ENCODE measurements at places on chromosomes 5 and 9.

DNA sequence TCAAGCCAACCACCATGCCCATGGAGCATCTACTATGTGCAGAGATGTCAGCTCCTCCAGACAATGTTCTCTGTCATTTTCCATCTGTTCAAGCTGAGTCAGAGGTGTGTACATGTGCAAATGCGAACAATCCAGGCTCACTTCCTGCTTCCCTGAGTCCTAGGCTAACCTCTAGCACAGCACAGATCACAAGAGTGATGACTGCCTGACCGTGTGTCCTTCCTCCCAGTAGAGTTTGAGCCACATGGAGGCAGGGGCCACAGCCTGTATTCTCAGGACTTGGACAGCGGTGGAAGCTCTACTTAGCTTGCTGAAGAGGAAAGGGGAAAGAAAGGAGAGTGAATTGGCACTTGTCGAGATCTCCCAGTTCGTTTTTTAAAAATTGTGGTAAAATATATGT lies 87.2 kb downstream of the KCNIP1 start:
- DNase-seq: no peak

DNA sequence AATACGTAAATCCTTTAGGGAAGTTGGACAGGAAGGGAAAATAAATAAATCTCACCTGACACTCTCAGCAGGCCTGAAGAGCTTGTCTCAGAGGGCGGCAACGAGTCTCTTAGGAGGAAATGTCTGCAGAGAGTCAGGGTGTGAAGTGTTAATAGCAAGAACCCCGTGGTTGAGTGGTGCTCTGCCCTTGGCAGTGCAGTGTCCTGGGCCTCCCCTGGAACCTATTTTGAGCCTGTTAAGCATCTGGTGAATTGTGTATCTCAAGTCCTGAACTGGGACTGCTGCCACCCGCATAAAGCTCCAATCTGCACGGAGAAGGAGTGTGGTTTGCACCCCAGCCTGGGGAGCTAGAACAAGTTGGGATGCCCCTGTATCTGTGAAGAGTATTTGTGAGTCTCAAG lies 211.8 kb downstream of the GOLPH3 start:
- no peak for DNase-seq

DNA sequence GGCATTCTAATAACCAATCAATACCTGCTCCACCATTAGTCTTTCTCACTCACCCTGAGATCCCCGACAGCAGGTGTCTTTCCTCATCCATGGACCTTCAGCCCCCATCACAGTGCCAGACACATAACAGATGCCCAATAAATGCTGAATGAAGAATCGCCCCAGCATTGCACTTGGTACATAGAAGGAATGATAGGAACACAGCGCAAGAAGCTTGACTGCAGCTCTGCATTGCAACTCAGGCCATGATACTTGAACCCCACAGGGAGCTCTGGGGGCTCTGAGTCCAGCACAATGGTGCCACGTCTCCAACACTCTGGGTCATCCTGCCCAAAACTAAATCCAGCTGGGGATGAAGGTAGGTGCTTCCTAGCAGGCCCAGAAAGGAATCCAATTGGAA lies 355.0 kb upstream of the SLC30A5 start:
- DNase-seq: no peak

DNA sequence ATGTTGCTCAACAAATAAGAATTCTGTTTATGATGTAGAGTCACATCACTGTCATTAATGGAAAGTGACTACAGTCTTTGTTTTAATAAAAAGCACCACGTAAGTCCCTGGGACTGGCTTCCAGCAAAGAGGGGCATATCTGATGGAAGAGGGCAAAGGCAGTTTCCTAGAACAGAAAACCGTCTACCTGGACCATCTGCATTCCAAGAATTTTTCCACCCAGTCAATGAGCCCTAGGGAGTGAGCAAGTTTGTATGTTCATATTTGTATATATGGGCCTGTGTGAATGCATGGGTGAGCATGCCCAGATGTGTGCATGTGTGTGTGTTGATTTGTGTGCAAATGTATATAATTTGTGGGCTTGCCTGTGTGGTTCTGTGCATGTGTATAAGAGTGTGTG lies 156.8 kb upstream of the SEMA6A start:
- no peak for DNase-seq

GRCh38 chr5:171426266-171426665 lies 6.8 kb downstream of the FGF18 start:
- DNase-seq: no peak

- no peak for DNase-seq
Measured at GRCh38 chr9:92980085-92980745, 32.9 kb downstream of the FGD3 start.

DNA sequence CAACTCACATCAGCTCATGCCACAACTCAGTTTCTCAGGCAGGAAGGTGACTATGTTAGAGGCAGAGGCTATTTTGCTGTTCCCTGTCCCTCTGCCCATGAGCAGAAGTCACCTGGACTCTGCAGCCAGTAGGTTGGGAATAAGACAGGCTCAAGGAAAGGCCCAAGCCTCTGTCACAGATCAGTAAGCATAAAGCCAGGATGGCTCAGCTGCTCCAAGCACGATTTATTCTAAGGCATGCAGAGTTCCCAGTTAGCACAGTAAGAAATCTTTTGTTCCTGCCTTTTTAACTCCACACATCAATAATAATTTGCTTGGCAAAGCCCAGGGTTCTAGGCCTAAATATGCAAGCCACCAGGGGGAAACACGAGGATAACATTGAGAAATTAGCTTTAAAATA lies 249.0 kb upstream of the ADRA1B start:
- DNase-seq: no peak

DNA sequence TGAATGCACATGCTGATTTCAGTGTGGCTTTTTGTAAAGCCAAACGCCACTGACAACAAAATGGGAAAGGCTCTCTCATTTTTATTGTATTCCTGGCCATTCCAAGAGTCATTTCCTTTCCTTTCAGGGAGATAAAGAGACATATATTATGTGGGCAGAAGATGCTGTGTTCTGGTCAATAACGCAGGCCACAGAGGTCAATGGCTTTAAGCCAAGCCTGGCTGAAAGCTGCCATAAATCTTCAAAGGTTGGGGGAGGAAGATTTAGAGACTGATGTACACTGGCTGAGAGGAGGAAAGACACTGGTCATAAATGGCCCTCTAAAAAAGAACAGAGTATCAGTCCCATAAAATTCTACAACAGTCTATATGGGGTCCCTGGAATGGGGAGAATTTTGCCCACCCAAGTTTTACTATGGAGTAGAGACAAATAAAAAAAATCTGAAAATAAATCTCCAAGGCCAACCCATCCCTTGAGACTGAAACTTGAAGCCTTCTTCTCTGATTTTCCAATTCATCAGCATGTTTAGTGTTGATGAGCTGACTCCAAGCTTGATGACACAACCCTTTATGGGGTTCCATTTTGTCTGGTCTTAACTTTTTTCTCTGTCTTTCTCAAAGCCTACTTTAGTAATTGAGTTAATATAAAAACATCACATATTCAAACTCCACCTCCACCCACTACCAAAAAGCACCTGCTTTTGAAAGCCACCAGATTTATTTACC lies 152.1 kb upstream of the SLC24A2 start:
- no peak for DNase-seq

DNA sequence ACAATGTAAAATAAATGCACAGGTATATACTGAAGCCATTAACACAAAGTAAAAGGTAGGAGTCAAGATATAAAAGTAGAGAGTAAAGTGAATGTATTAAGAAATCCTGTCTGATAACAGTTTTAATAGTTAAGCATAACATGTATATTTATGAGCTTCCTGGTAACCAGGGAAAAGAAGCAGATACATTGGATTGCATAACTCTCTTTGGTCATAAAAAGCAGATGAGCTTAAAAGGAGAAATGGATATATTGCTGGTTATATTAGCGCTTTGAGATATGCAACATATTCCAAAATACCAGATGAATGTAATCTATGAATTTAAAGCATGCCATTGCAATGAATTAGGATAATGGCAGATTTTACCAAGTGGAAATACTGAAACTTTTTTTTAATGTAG lies 6.2 kb upstream of the TNFSF8 start:
- no peak for DNase-seq

DNA sequence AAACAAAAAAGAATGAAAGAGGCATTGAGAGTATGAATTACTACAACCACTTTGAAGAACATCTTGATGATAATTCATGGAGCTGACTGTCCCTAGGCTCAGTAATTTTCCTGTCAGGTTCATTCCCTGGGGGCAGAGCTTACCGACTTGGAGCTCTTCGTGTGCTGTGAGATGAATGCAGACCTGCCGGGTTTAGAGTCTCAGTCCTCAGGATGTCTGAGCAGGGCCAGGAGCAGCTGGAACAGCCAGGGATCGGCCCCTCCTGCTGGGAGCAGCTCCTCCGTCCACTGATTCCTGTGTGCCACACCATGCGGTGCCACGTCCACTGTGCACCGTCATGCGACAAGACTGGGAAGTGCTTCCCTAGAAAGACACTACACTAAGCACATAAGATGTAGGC lies 62.2 kb upstream of the SPIN1 start:
- DNase-seq: no peak

DNA sequence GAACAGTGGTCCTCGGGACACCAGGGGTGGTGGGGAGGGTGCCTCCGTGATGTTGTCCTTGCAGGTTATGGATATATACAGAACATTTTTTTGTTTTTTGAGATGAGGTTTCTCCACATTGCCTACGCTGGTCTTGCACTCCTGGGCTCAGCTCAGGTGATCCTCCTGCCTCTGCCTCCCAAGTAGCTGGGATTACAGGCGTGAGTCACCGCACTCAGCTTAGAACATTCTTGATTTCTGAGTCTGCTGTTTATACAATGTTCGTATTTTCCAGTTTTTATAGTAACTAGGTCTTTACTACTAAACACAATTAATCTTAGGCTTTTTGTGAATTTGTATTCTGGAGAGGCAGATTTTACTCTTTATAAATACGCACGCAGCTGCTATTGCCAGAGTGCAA lies 6.0 kb downstream of the PMPCA start:
- DNase-seq: no peak

DNA sequence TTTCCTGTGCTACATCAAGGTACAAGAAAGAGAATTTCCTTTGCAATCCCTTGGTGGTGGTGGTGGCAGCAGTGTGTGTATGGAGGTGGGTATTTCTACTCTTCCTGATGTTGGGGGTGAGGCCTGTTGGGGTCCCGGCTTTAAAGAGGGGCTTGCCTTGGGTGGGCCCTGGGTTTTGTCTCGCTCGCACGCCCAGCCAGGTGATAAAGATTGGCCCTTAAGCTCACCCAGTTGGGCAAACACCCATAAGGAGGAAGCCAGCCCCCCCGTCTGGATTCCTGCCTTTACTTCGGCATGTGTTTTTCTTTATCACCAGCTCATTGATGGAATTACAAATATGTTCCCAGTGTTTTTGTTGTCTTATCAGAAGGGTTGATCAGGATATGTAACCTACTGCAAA lies 16.0 kb upstream of the SARDH start:
- DNase-seq: no peak

- DNase-seq: no peak
Measured at GRCh38 chr9:96173640-96174039, 128.3 kb downstream of the HSD17B3 start.

GRCh38 chr9:94526271-94526670 lies 28.6 kb upstream of the PCAT7 start:
- DNase-seq: no peak

- no peak for DNase-seq
Measured at GRCh38 chr9:73011181-73011750, 58.4 kb upstream of the ALDH1A1 start.

- no peak for DNase-seq
Measured at GRCh38 chr5:73488806-73489205, 9.4 kb upstream of the BTF3 start.

DNA sequence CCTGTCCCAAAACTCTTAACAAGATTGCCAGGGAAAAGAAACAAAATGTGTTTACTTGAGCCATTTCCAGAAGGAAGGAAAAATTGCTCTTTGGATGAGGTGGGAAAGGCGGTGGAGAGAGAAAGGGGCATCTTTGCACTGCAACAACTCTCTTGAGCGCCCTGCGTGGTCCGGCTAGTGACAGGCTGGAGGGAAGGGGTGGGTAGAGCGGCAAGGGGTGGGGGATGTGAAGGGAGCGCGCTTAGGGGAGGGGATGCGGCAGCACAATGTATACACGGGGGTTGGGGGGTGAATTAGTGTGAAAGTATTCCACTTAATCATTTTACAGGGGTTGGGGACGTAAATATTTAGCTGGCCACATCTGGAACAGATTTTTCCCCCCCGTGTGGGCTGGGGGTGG lies 1.3 kb downstream of the FGF10 start:
- DNase-seq: no peak

- no peak for DNase-seq
Measured at GRCh38 chr9:123251324-123251723, 17.1 kb downstream of the STRBP start.

GRCh38 chr5:103589357-103589756 lies 26.8 kb upstream of the NUDT12 start:
- DNase-seq: peak; percentile 30

- DNase-seq: no peak
Measured at GRCh38 chr9:18238752-18239447, 235.1 kb upstream of the ADAMTSL1 start.

DNA sequence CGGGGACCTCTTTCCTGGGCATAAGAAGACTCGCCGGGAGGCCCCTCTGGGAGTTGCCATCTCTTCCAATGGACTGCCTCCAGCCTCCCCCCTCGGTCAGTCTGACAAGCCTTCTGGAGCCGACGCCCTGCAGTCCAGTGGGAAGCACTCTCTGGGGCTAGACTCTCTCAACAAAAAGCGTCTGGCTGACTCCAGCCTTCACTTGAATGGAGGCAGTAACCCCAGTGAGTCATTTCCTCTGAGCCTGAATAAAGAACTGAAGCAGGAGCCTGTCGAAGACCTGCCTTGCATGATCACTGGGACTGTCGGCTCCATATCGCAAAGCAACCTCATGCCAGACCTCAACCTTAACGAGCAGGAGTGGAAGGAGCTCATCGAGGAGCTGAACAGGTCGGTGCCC lies 28.4 kb upstream of the LTC4S start:
- DNase-seq: no peak

DNA sequence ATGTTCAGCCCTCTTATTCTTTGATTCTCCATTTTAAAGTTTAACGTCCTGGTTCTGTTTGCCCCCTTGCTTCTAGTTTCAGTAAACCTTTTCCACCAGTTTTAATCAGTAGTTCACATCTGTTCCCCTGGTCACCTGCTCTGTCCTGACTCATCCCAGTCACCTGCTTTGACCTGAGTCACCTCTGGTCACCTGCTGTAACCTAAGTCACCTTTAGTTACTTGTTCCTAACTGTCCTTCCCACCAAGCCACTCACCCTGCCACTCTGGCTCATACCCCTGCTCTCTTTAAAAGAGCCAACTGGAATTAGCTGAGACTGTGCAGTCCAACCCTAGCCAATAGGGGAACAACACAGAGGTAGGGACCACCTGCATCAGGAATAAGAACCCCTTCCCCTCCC lies 43.0 kb downstream of the SEMA6A start:
- DNase-seq: no peak

DNA sequence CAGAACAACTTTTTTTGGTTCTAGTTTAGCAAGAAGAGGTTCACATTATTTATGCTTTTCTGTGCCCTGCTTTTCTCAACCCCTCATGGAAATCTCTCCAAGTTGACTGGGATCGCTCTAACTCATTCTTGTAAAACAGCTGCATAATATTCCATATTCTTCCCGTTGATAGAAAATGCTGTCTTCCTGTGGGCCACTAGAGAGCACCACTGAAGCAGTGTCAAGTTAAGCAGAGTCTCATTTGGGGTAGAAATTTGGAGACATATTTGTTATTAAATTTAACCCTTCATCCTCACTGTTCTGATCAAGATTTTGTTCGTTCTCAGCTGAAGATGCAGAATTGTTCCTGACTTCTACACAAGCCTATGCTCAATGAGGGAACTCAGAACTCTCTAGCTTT lies 140.1 kb downstream of the CEMIP2 start:
- DNase-seq: no peak

- DNase-seq: no peak
Measured at GRCh38 chr9:93237540-93237939, 53.6 kb downstream of the WNK2 start.

- DNase-seq: no peak
Measured at GRCh38 chr9:112898872-112899311, 8.2 kb upstream of the SLC46A2 start.

Measured in putamen (tissue), 1 donor.